ENCODE measurements at places on chromosomes 12 and 14.

GRCh38 chr14:22428700-22429291 is 160.2 kb downstream of the DAD1 start:
- no peak for DNase-seq

DNA sequence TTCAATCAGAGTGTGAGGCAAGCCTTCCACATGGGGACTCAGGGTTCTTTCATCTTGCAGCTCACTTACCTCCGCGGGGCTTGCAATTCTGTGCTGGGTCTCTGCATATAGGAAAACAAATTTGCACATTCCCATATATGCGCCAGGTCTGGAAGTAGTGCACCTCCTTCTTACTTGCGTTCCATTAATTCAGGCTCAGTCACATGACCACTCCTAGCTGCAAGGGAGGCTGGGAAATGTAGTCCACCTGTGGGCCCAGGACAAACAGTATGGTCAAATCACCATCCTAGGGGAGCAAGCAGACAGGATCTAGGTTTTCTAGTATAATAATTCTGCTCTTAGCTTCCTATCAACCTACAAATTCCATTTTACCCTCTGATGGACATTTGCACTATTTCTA is 160.4 kb downstream of the AACS start:
- no peak for DNase-seq

GRCh38 chr14:91253795-91254323 is 9.4 kb upstream of the GPR68 start:
- no peak for DNase-seq

DNA sequence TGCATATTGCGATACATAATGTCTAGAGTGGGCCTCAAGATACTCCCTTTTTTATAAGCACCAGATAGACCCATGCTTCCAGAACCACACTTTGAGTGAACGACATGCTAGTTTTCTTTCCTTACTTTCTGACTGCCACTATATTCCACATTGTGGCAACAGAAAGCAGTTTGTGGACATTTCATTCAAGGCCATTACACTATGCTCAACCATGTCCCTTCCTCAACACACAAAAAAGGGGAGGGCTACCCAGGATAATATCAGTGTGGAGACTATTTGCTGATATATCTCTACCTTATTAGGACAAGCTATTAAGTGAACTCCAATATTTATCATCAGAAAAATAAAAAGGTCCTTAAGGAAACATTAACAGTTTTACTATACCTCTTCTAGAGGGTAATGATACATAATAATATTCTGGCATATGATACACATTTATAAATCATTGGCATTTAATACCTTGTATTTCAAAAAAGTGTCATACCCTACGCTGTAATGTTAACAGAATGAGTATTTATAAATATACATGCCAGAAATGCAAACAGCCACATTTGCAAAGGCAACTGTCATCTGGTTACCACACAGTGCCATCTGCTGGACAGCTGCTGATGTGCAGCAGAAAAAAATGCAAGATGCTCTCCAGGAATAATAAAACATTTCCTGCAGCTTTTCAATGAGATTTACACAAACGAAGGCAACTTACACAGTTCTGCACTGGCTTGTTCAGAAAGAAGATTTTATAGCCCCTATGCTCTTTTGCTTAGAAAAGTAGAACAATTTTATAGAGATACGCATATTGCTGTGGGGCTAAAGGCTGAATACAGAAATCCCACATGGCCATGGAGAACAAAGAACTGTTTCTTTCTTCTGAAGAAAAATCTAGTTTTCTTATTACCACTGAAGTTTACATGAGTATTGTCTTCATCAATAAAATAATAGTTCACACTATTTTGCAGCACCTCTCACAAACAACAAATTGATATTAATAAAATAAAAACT is 182.2 kb upstream of the GRIP1 start:
- DNase-seq, result peak; percentile 52

GRCh38 chr12:75884465-75884985 is 147.1 kb downstream of the PHLDA1 start:
- DNase-seq, result no peak

GRCh38 chr12:41769810-41770209 is 374.9 kb downstream of the GXYLT1 start:
- peak; percentile 1 for DNase-seq

DNA sequence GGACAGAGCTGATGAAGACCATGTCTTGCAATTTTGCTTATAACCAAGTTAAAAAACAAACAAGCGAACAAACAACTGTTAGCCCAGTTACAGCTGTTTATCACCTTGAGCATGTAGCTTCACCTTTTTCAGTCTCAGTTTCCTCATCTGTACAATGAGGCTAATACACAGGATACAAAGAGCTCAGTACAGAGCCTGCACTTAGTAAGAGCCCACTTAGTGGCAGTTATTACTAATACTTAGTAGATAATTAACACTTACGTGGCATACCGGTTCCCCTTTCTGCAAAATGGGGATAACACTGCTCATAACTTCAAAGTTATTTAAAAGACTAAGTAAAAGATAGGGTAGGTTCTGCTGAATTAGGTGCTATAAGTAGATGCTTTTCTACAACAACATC is 228.0 kb downstream of the MON2 start:
- no peak for DNase-seq

DNA sequence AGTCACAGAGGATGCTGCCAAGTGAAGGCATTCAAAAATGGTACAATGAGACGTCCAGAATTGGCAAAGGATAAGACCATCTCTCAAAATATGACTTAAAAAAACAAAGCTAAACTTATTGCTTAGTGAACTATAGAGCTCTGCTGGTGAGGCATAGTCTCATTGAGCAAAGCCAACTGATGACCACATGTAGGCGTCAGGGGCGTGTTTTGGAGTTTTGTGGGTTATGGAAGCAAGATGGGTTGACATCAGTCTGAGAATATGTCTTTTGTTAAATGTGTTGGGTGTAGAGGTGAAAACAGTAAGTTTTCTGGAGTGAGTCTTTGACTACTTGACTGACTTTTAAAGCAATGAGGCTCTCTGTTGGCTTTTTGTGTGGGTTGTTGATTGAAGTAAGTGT is 47.2 kb downstream of the ATL1 start:
- peak; percentile 29 for DNase-seq

GRCh38 chr12:2118061-2118460 is 65.3 kb downstream of the CACNA1C start:
- DNase-seq, result no peak

DNA sequence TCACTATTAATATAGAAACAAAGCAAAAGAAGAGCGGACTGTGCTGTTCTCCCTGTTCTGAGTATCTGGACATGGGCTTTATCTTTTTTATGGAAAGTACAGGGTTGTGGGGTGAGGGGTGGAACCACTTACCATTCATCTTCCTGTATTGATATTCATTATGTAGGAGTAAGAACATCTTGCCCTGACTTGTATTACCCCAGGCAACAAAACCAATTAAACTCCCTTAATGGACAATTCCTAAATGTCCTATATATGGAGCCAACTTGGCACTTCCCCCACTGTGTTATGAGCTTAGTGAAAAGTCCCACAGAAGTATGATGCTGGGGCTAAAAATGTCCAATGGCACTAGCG is 139.9 kb upstream of the KRR1 start:
- DNase-seq, result no peak

GRCh38 chr14:100297320-100298300 is 8.6 kb downstream of the SLC25A29 start:
- no peak for DNase-seq

DNA sequence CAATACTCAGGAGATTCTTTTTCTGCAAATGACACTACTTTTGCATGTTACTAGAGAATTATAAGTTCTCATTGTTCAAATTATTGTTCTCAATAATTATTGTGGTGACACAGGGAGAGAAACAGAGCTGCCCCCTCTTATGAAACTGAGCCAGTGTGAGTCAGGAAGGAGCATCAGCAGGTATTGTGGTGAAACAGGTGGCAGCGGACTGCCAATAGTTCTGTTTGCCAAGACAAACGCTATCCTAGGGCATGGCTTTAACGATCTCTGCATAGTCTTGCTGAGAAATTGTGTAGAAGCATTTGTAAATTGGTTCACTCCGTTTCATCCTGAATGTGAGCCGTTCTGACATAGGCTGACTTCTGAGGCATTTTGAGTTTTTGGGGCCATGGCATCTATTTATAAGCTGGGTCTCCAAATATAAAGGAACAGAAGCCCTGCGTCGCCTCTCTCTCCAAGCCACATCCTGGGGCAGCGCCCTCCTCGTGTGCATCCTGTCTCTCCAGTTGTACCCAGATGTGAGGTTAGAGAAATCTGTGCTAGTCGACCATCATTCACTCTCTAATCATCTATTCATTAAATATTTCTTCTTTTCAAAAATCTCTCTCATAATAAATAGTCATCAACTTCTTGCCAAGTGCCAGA is 15.8 kb upstream of the PPP4R4 start:
- DNase-seq, result no peak

GRCh38 chr14:22465201-22465840 is 123.7 kb downstream of the DAD1 start:
- no peak for DNase-seq

DNA sequence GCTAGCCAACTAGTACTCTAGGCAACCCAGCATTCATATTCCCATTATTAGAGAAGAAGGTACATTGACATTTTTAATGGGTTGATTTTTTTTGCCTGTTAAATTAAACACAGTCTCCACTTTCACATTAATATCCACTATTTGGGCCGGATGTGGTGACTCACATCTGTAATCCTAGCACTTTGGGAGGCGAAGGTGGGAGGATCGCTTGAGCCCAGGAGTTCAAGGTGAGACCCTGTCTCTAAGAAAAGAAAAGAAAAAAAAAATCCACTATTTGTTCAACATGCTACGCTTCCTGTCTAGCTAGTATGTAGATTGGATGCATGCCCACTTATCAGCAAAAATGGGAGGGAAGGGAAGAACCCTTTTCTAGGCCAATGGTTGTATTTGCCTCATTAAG is 7.1 kb upstream of the CRADD start:
- no peak for DNase-seq

GRCh38 chr12:110906985-110907384 is 13.4 kb downstream of the MYL2 start:
- no peak for DNase-seq

DNA sequence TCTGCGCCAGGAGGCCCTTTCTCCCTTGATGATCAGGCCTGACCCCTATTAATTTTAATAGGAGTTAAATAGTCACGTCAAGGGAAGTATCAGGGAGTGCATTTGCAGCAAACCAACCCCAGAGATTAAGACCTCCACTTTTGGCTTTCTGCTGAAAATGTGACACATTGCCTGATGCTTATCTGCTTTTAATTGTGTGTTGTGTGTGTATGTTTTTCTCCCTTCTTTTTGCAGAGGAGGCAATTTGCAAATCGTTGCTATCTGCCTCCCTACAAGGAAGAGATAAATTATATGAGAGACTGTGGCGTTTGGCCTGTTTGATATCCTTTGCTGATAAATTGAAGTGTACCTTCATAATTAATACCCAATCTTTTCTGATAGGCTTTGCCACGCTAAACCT is 822.9 kb downstream of the VRK1 start:
- no peak for DNase-seq

DNA sequence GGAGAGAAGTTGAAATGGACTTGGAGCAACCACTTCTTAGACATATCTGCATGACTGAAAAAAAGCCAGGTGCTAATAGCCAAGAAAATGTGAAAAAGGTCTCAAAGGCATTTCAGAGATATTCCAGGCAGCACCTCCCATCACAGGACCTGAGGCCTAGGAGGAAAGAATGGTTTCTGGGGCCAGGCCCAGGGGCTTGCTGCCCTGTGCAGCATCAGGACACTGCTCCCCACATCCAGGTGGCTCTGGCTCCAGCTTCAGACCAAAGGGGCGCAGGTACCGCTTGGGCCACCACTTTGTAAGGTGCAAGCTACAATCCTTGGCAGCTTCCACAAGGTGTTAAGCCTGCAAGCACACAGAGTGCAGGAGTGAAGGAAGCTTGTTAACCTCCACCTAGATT is 114.3 kb downstream of the PIK3C2G start:
- DNase-seq, result no peak

DNA sequence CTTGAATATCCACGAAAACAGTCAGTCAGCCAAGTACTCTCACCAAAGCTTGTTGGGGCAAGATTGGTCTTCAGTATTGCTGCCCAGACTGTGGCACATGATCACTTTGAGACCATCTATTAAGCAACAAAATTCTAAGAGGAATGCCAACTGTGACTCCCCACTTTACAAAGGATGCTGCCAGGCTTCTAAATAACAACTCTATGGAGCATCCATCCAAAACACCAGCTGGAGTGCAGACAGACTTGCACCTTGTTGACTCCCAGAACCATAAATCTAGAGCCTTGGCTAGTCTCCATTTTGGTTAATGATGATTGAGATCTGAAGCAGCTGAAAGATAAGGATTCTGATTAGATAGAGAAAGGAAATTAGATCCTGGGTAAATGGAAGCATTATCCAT is 132.8 kb downstream of the DIO2 start:
- no peak for DNase-seq

GRCh38 chr12:80857311-80857710 is 80.4 kb downstream of the LIN7A start:
- DNase-seq, result no peak

GRCh38 chr12:44851586-44851985 is 24.5 kb downstream of the NELL2 start:
- DNase-seq, result no peak

DNA sequence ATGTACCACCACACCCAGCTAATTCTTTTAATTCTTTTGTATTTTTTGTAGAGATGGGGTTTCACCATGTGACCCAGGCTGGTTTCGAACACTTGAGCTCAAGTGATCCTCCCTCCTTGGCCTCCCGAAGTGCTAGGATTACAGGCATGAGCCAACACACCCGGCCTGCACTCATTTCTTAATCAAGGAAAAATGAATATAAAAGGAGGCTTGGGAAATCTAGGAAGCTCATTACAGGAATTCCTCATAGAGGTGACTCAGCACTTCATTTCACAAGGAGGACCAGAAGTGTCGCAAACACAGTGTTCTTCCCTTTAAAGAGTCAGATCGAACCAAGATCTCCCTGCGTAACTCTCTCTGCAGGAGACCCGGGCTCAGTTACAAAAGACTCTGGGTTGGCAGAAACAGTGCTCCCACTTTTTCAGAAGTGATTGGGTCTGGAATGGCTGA is 30.3 kb downstream of the NFKBIA start:
- no peak for DNase-seq

DNA sequence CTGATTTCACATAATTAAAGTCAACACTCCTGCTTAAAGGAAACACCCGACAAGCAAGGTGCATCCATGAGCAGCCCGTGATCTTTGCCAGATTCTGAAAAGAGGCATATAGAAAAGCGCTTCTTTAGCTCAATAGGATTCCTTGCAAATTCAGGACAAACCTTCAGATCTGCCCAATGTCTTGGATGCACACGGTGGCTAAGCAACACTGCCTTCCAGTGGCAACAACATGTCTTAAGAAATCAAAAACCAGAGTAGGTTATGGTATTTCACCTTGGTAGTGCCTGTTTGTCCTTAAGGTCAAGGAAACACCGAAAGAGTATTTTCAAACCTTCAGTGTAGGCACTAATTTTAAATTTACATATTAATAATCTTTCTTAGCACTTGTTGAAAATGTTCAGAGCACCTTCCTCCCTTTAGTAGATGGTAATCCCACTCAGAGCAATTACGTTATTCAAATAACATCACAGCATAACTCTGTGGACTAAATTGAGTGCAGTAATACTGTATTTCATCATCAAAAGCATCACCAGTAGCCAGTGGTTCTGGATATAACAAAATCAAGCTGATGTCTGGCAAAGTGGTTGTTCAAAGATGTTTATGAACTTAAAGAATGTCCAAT is 58.0 kb upstream of the CDKN3 start:
- DNase-seq, result no peak

GRCh38 chr12:100651694-100652093 is 78.2 kb downstream of the GAS2L3 start:
- no peak for DNase-seq

GRCh38 chr12:752695-753610 is 574 bp downstream of the WNK1 start:
- peak; percentile 66 for DNase-seq
